Heart left ventricle (tissue), 16 donors: ENCODE measurements at places on chromosomes 2 and 18.

DNA sequence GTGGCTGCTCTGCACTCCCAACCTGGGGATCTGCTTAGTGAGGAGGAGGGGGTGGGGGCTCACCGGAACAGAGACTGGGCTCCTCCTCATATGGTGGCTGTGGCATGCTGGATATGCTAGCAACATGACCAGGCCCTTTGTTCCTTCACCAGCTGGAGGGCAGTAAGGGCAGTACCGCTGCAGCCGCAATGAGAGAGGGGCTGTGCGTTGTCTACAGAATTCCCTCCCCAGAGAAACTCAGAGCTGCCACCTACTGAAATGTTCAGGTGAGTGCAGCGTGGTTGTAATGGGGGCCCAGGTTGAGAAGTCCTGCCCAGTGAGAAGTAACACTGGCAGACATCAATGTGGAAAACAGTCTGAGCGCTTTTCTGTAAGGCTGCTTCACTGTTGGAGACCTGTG is 1211.9 kb upstream of the NXPH2 start:
- H3K36me3 ChIP-seq = no peaks in the 10 kb centered on the region
- DNase-seq = no peak
- no peak overlapping the region for H3K27ac ChIP-seq
- H3K4me3 ChIP-seq = no peak overlapping the region

GRCh38 chr18:12429556-12429955 is 21.8 kb downstream of the PRELID3A start:
- H3K27me3 ChIP-seq = no peaks in the 10 kb centered on the region
- H3K4me3 ChIP-seq = no peak overlapping the region
- no peaks in the 10 kb centered on the region for H3K4me1 ChIP-seq
- no peak for DNase-seq
- peaks cover 33% of the 10 kb centered on the region for H3K36me3 ChIP-seq

GRCh38 chr2:216133397-216133796 is 24.2 kb downstream of the XRCC5 start:
- H3K27ac ChIP-seq = no peak overlapping the region
- H3K36me3 ChIP-seq = peaks cover 100% of the 10 kb centered on the region
- H3K4me1 ChIP-seq = no peaks in the 10 kb centered on the region
- H3K4me3 ChIP-seq = no peak overlapping the region

- no peaks in the 10 kb centered on the region for H3K36me3 ChIP-seq
- H3K4me1 ChIP-seq = no peaks in the 10 kb centered on the region
- no peak overlapping the region for H3K27ac ChIP-seq
- peaks cover 2% of the 10 kb centered on the region for H3K27me3 ChIP-seq
- DNase-seq = no peak
Measured at GRCh38 chr2:16168506-16169264, 228.3 kb downstream of the MYCN start.

- H3K4me3 ChIP-seq = no peak overlapping the region
- no peaks in the 10 kb centered on the region for H3K27me3 ChIP-seq
- no peak for DNase-seq
- no peak overlapping the region for H3K27ac ChIP-seq
Measured at GRCh38 chr2:159317392-159318088, 31.0 kb upstream of the WDSUB1 start.

GRCh38 chr2:44753552-44754285 is 187.8 kb upstream of the SIX3 start:
- no peaks in the 10 kb centered on the region for H3K36me3 ChIP-seq
- H3K4me3 ChIP-seq = no peak overlapping the region
- no peak overlapping the region for H3K27ac ChIP-seq
- DNase-seq = no peak
- no peaks in the 10 kb centered on the region for H3K27me3 ChIP-seq
